Glutamatergic neuron (in vitro differentiated cells): ENCODE measurements at places on chromosomes 5 and 9.
A peak's percentile ranks its signal among the peaks of the same experiment; 100 is the strongest.

DNA sequence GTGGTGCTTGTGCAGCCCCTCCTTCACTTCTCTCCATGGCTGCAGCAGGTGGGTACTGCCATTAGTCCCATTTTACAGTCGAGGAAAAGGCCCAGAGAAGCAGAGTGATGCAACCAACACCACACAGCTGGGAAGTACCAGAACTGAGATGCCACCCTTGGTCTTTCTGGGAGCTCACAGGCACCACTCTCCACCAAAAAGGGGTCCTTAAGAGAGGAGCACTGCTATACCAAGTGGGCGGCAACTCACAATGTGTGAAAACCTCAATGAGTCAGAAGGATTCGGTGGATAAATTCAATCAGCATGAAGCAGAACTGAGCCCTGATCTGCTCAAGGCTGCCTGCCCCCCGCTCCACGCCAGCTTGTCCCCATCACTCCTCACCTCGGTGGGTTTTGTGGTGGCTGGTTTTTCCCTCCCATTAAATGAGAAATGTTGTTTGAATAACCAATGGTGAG is 213.7 kb downstream of the FSTL4 start:
- DNase-seq: no peak

- no peak for DNase-seq
These were observed 138.2 kb downstream of the TLE4 start for GRCh38 chr9:79709743-79710674.

DNA sequence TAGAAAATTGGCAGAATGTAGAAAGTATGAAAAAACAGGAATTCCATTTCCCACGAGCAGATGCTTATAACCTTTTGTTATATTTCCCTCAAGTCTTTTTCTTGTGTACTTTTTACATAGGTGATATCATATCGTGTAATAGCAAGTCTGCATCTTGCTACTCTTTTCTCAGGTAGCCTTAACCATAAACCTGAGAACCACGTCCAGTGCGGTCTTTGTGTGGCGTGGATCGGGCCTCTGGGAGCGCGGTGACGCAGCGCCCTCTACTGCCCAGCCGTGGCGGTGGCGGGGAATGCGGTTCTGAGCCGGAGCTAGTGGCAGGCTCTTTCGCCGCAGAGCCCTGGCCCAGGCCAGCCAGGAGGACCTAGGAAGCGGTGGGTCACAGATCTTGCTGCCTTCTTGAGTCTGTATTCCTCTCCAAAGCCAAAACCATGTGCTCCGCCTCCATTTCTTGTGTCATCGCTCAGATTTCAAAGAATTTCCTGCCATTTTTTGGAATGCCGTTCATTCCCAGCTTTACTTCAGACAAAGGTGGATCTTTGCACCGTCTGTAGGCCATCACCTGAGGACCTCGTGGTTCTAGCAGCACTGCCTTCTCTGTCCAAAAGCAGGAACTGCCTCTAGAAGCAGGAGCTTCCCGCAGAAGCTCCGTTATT is 71.9 kb downstream of the MVB12B start:
- peak; percentile 92 for DNase-seq

GRCh38 chr5:83972236-83972635 is 251.6 kb upstream of the HAPLN1 start:
- DNase-seq: no peak

DNA sequence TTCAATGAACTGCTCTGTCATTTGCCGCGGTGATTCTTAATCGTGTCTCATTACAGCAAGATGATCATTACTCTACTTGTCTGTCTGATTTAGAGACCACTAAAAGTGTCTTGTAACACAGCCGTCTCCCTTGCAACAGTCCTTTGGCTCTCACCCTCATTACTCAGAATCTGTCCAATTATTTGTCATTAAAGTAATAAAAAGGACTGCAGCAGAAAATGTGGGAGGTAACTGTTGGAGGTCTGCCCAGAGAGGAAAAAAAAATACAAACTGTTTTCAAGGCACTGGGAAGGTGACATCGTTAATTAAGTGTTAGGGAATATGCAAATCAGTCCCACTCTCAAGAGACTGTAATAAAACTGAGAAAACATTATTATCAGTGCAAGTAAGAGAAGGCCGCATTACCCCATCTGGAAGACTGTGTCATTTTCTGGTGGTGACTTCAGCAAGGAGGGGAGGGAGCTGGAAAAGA is 281.0 kb downstream of the RASEF start:
- no peak for DNase-seq

DNA sequence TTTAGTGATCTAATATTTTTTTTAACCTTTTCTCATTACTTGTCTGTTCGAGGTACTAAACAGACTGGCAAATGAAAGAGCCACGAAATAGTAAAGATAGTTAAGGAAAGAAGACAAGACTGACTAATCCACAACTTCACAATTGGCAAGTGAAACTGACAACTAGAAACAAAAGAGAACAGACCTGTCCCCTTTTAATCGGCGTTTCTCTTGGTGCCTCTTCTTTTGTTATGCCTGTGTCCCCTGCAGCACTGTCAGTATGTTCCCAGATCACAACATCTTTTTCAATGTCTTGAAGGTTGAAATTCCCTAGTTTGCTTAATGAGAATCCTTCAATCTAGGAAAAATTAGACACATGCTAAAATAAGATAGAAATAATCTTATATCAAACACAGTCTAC is 26.1 kb downstream of the TUT7 start:
- no peak for DNase-seq

GRCh38 chr5:137313526-137314175 is 185.5 kb downstream of the SPOCK1 start:
- DNase-seq: no peak

DNA sequence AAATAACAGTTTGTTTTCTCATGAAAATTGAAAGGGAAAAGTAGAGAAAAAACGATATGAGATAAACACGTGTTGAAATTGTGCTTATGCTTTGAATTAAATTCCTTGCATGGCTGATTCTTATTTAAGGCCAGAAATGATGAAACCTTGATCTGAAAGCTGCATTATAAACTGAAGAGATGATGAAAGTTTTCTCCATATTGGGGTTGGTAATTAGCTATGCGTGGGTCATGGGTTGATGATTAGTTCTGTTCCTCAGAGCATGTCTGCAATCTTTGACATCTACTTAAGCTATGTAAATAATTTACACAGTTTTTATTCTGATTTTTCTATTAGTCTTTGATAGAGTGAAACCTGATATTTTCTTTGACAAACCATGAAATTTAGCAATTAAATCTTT is 264.1 kb downstream of the CD180 start:
- DNase-seq: no peak

DNA sequence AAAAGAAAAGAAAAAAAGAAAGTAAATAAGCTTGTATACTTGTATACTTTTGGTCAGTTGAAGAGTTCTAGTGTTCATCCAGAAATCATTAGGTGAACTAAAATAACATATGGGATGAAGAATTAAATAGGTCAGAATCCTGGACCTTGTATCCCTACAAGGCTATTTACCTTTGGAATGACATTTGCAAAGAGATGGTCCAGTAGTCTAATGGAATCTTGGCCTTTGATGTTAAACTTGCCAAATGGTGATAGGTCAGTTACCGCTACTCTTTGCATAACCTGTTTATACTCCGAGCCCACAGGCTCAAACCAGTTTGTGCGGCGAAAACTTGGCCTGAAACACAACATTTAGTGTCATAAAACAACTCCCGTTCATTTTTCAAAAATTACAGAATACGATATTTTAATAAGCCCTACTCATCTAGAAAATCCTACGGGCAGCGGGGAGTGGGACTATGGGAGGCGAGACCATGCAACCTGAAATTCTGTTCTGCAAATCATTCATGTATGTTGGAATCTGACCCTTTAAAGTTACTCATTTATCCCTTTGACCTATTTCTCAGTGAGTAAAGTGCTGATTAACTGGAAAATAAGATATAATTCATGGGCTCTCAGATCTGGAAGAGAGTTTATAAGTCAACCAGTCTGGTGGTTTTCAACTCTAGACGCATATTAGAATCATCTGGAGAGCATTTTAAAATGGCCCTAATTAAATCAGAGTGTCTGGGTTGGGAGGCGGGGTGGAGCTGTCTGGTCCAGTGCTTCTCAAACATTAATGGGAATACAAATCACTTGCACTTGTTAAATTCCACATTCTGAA is 38.6 kb downstream of the DMGDH start:
- no peak for DNase-seq

- DNase-seq: no peak
These were observed 16.3 kb downstream of the PTPN3 start for GRCh38 chr9:109481856-109482255.
